Mucosa of descending colon (tissue), 3 donors: ENCODE measurements at places on chromosomes 5 and 9. TPM values are rescaled to one million over a fixed set of nuclear protein-coding genes. Genes with fewer than 3 reads are reported as not detected.

Gene IL31RA
- not detected for total RNA-seq

GRCh38 chr5:164256351-164256750 lies 750.9 kb downstream of the MAT2B start:
- no peak for DNase-seq

DNA sequence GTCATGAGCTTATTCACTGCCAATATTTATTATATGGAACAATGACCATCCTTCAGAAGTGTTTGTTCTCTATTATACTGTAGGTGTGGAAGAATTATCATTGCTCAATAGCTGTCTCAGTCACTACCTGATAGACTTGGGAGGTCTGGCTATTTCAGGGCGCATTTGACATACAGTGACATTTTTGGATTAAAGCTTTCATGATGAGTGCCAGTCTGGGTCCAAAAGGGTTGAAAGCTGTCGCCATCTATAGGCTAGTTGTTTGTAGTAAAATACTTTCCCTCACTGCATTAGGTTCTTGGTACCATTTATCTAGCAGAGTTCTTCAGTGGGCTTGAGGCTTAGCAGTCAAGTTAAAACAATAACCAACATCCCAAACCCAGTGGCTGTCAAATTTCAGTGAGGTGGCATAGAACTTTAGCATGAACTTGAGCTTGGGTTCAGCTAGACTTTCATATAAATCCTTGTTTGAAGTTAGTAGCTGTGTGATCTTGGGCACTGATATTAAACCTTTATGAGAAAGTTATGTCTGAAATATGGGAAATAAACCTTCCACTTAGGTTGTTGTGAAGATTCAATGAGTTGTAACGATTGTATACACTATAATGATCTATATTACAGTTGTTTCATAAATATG lies 110.5 kb upstream of the CDKN2B start:
- DNase-seq = no peak

GRCh38 chr9:36450110-36450732 lies 50.2 kb upstream of the RNF38 start:
- no peak for DNase-seq

DNA sequence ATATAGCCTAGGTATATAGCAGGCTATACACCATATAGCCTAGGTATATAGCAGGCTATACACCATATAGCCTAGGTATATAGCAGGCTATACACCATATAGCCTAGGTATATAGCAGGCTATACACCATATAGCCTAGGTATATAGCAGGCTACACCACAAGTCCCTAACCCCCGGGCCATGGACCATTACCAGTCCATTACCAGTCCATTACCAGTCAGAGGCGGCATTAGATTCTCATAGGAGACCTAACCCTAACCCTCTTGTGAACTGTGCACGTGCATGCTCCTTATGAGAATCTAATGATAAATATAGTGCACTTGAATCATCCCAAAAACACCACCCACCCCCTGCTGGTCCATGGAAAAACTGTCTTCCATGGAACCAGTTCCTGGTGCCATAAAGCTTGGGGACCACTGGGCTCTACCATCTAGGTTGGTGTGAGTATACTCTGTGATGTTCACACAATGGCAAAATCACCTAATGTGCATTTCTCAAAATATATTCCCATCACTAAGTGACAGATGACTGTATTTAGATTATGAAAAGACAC lies 4.7 kb downstream of the PLIN2 start:
- no peak for DNase-seq

- DNase-seq = peak; percentile 66
Measured at GRCh38 chr9:136527131-136527530, 18.7 kb downstream of the NOTCH1 start.

Gene PIP5K1B
- total RNA-seq = 73.3 TPM

- no peak for DNase-seq
Measured at GRCh38 chr5:10268100-10268499, 18.0 kb downstream of the CCT5 start.

- no peak for DNase-seq
Measured at GRCh38 chr9:86975606-86976005, 28.3 kb upstream of the GAS1 start.

GRCh38 chr9:13324988-13325387 lies 45.5 kb upstream of the MPDZ start:
- DNase-seq = no peak
